ENCODE measurements at places on chromosomes 7 and 10.

DNA sequence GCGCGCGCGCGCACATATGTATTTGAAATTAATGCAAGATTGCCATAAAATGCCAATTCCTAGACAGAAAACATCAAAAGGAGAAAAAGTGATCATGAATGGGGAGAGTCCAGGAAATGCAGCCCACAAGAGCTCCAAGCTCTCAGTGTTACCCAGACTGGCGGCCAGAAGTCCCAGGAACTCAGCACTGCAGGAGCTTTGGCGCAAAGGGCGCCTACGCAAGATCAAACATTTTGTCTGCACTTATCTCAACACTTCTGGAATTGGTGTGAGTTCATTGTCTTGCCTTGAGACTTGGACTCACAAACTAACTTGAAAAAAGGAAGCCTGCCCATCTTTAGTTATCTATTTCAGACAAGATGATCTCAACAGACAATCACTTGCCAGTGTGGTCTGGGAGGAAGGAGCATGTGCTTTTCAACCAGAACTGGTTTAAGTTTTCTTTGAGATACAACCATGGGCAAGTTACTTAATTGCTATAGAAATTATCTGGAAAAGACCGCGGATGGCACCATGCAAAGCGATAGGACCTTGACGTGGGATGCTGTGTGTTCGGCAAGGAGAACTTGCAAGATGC lies 77.2 kb downstream of the KIAA1549 start:
- no peak for DNase-seq

GRCh38 chr7:105346138-105346537 lies 42.6 kb downstream of the SRPK2 start:
- DNase-seq: no peak

DNA sequence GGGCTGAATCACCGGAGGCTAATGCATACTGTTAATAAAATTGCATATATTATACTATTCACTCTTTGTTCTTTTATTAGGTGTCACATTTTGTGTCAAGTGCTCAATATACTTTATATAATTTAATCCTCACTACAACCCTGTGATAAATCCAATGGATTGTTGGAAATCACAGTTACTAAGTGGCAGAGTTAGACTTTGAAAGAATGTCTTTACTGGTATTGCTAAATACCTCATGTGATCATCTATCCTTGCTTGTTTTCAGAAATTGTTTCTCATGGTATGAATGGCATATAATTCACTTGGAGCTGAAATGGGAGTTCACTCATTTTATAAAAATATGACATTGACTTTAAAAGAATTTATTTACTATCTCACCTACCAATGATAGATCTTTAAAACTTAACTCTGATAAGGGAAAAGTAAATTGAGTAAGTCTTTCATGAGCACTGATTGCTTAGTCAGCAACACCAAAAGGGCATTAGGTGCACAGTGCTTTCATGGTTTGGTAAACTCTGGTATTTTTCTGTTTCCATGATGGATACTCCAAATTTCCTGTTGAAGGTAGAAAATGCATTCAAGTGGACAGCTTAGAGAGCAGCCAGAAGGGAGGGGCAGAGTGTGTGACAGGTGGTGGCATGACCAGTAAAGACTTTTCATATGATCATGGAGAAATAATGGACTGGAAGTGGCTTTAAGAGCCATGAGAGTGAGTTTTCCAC lies 22.6 kb downstream of the ENKUR start:
- DNase-seq: no peak

GRCh38 chr7:646487-646886 lies 80.0 kb upstream of the DNAAF5 start:
- DNase-seq: no peak

- no peak for DNase-seq
Measured at GRCh38 chr7:79425665-79426064, 27.8 kb downstream of the MAGI2 start.

DNA sequence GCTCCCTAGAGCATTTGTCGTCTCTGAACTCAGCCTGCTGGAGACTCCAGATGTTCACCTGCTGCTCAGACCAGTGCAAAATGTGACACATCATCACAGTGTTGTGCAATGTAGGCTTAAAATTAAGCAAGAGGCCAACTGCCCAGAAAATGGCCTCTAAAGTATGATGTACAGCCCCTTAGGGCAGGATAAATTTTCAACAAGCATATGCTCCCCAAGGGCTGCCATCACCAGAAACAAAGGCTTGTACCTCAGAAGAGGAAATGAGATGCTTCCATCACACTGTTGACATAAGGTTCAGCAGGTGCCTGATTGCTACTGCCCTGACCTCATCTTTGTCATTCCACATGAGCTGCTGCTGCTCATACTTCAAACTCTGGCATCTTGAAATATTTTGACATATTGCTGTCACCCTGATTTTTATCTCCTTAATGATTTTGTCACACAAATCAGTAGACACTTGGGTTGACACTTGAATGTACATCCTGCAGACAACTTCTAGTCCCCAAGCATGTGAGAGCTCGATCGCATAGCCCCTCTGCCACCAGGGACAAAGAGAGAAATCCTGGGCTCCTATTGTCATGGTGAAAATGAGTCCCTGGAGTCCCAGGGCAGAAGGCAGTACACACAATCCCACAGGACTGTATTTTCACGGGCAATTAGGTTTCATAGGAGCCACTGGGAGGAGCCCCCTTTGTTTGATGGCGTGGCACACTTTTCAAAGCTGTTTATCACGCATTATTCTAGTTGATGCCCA lies 219.7 kb upstream of the STK17A start:
- no peak for DNase-seq

DNA sequence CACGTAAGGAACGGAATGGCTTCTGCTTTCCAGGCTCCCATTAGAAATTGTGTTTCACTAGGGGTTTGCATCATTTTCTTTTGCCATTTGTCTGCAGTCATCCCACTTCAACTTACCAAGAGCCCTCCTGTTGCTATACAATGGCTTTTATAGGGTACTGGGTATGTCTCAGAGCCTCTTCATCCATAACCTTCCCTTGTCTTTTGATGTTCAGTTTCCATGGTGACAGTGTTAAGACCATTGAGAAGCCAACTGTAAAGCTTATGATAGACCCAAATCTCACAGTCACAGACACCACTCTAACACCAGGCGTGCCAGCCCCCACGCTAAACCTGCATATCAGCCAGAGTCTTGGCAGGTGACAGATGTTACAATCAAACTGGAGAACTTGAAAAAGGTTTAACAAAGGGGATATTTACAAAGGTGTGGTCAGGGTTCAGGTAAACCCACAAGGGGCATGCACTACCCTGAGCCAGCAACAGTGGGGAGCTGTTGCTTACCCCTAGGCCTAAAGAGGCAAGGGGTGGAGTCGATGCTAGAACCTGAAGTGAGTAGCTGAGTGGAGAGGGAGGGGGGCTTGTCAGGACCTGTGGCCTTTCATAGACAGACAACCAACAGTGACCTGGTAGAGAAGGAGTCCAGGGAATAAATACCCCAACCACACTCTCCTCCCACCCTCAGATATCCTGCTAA lies 53.2 kb upstream of the ABLIM1 start:
- DNase-seq: no peak

DNA sequence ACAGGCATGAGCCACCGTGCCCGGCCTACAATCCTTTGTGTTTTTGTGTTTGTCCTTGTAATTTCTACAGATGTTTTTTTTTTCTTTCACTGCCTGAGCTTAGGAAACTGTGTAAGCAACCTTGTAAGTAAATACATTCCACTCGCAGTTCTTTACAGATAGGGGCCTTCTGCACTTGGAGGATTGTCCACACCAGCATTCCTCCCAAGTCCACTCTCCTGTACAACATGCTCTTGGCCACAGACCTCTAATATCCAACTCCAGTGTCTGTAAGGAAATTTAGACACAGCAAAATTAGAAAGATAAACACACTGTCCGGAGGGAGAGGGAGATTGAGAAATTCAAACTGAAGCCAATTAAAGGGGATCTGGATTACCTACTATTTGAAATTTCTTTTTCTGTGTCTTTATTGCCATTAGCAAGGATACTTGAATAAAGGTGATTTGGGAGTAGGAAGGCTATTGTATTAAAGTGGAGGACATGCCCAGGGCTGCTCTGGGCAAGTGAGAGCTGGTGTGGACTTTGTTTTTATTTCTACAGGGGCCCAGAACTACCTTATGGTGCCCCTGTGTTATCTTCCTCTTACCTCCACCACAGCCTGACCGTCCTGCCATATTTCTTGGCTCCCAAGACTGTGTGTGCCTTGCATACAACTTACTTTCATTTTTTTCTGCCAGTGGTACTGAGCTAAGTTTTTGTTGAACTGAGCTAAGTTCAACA lies 9.7 kb downstream of the MXI1 start:
- no peak for DNase-seq

DNA sequence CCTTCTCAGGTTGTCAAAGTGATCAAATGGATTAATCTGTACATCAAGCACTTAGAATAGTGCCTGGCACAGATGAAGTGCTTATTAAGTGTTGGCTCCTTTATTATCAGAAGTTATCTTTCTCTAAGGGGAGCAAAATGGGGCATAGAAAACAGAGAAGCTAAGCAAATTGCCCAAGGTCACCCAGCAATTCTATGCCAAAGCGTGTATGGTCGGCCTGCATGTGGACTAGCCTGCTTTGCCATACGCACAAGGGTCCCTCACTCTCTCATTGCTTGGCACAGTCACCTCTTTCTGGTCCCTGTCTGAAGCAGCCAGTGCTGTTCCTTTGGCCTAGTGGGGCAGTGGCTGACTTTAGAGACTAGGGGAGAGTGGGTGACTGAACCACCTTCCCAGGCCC lies 45.3 kb downstream of the CDH23 start:
- DNase-seq: no peak

DNA sequence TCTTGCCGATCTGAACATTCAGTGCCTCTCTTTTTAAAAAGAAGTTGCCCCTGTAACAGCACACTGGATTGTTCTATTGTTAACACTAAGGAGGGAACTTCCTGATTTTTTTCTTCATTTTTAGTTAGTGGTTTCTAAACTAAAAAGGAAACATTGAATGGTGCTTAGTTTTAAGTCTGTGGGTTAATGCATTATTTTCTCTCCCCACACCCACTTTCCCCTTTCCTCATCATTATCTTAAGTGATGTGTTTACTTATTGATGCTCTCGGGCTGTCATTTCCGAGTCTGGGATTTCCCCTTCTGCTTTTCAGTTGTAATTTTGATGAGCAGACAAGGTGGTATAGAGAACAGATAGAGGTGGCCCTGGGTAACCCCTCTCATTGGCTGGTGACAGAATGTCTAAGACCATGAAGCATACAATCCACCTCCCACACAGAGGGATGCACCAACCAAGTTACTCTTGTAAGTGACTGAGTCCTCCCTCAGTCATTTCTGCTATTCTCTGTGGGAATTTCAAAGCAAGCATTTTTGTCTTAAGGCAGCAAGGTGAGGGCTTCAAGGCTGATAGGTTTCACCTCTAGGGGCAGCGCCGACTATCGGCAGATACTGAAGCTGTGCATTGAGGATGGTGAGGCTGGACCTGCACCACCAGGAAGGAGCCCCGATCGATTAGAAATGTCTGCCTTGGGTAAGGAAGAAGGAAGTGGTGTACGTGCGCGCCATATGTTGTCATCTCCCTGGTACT lies 49.5 kb downstream of the CHN2 start:
- DNase-seq: no peak

DNA sequence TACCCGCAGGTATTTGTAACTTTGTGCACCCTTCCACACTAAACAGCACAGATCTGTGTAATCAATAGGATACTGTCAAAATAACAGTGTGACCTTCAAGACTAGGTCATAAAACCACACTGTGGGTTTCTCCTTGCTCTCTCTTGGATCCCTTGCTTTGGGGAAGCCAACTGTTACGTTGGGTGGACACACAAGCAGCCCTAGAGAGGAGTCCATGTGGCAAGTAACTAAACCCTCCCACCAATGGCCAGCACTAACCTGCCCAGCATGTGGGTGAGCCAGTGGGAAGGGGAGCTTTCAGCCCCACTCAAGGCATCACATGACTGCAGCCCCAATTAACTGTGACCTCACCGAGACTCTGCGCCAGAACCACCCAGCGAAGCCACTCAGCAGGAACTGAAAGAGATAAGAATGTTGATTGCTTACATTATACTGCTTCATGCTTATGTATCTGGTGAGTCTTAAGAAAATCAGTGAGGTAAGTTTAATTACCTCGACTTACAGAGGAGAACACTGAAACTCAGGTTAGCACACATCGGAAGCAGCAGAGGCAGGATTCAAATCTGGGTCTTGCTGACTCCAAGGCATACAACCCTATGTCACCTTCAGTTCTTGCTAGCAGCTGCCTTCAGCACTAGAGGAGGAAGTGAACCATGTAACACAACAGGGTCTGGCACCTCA lies 9.4 kb upstream of the ZC3HAV1 start:
- peak; percentile 56 for DNase-seq

DNA sequence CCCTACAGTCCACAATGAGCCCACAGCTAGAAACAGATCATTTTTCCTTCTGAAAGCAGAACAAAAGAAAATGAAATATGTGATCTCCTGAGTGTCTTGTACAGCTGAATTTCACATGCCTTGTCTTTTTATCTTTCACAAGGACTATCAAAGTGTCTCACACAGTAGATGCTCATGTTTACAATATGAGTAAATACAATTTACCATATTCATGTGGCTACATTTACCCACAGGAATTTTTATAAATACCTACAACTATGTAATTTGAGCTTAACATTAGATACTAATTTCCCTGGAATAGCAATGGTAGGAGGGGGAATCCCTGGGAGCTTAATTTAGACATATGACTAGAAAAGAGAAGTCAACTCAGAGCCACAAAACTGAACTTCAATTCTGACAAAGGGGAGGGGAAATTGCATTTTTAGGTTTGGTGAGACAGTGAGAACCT lies 186.2 kb downstream of the MACC1 start:
- no peak for DNase-seq

- no peak for DNase-seq
Measured at GRCh38 chr10:43282881-43283280, 16.0 kb upstream of the RASGEF1A start.

DNA sequence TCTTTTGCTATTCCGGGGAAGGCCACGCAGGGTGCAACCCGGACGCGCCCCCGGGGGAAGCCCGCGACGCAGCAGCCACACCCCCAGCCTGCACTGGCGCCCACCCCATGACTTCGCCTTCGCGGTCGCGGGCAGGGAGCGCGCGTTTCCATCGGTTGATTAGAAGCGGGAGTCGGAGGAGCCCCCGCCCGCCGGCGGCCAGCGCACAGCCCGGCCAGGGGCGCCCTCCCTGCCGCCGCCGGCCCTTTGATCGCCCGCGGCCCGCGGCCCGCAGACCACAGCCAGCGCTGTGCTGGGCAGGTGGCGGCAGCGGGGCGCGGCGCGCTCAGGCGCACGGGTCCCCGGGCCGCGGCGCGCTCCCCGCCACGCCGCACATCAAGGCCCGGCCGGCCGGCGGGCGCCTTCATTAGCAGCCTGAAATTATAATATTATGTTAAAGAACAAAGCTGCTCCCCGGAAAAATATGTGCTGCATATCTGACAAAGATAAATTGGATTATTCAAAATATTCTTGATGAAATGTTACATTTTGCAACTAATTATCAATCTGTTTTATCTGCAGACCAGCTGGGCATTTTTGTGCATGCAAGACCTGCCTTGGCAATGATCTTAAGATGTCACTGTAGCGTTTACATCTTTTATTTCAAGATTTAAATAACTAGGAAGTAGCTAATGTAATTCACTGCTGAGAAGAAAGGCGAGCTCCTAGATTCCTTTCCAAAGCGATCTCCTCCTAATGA lies 160.7 kb upstream of the MKI67 start:
- no peak for DNase-seq

All from KBM-7 (cell line).